AML-193 (cell line): ENCODE measurements at places on chromosomes 13 and 19.
A peak's percentile ranks its signal among the peaks of the same experiment; 100 is the strongest.

DNA sequence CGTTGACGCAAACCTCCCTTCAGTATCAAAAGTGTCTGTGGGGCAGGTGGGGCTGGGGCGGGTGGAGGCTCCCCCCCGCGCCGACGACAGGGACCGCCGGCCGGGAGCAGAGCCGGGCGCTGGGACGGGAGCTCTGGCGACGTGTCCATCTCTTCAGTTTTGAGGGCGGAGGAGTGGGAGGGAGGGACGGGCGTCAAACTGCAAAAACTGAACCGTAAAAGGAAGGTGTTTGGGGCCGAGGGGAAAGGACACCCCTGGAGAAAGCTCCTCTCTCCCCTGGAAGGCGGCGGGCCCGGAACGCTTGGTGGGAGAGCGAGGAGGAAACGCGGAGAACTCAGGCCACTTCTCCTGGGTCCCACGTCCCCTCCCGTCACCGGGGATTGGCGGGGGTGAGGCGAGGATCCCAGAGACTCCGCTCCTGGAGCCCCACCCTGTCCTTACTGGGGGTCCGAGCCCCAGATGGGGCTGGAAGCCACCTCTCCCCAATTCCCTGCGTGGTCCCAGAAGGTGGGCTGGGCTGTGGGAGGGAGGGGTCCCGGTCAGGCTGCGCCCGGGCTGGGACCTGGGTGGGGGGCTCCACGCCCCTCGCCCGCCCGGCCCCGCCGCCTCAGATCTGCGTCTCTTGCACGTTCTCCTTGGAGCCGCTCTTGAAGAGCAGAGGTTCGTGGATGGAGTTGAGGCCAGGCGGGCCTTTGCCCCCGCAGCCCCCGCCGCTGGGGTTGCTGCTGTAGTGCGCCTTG is 3.4 kb upstream of the ASPDH start:
- no peak for DNase-seq

DNA sequence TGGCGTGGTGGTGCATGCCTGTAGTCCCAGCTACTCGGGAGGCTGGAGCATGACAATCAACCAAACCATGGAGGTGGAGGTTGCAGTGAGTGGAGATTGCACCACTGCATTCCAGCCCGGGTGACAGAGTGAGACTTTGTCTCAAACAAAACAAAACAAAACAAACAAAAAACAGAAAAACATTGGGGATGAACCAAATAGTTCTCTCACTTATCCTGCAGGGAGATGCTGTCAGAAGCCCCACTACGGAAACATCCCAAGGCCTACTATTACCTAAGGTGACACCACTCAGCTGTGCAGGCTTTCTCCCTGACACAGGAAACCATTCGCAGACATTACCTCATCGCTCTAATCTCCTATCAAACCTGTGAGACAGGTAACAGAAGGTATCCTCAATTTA is 113.5 kb downstream of the FOXO1 start:
- no peak for DNase-seq

DNA sequence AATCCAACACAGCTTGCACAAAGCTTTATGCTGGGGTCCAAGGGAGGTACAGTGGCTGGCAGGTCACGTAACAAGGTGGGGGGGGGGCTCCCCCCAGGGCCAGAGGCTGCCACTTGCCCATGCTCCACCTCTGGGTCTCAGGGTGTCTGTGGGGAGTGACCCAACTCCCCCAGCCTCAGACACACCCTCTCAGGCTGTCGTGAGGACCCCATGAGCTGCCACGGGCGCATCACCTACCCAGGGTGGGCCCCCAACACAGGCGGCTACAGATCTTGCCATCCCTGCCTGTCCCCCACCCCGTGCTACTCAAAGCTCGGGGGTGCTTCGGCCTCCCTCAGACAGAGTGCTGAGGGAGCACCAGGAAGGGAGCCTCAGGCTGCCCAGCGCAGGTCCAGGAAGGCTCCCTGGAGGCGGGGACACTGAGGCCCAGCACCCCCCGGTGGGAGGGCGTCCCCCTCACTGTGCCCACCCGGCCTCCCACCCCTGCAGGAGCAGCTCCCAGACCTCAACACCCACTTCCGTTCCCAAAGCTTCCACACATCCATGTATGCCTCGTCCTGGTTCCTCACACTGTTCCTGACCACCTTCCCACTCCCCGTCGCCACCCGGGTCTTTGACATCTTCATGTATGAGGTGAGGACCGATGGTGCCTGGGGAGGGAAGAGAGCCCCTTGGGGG is 21.1 kb downstream of the EVI5L start:
- no peak for DNase-seq

- no peak for DNase-seq
Measured at GRCh38 chr13:114259374-114259773, 22.0 kb upstream of the UPF3A start.

DNA sequence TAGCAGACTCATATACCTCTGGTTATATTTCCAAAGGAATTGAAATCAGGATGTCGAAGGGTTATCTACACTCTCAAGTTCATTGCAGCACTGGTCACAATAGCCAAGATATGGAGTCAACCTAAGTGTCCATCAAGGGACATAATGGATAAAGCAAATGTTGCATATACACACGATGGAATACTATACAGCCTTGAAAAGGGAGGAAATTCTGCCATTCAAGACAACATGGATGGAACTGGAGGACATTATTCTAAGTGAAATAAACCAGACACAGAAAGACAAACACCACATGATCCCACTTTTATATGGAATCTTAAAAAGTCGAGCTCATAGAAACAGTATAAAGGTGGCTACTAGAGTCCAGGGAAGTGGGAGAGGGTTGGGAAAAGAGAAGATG is 13.6 kb upstream of the ERCC1 start:
- DNase-seq = no peak

DNA sequence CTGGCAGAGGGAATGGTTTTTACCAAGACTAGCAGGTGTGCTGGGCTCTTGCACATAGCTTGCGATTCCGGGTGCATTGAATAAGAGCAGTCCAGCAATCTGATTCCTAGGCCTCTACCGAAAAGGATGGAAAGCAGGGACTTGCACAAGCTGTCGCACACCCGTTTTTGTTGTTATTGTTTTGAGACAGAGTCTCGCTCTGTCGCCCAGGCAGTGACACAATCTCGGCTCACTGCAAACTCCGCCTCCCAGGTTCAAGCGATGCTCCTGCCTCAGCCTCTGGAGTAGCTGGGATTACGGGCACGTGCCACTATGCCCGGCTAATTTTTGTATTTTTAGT is 5.5 kb downstream of the EBI3 start:
- DNase-seq = no peak

DNA sequence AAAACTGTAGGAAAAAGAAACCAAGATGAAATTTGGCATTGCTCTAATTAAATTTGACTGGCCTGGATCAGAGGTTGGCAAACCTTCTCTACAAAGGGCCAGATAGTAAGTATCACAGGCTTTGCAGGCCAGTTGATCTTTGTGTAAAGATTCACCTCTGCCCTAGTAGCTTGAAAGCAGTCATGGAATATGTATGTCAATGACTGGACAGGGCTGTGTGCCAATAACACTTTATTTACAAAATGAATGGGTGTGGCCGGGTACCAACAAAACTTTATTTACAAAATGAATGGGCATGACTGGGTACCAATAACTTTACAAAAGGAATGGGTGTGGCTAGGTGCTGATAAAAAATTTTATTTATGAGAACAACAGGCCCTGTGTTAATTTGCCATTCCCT is 20.0 kb downstream of the SIN3B start:
- DNase-seq = no peak

DNA sequence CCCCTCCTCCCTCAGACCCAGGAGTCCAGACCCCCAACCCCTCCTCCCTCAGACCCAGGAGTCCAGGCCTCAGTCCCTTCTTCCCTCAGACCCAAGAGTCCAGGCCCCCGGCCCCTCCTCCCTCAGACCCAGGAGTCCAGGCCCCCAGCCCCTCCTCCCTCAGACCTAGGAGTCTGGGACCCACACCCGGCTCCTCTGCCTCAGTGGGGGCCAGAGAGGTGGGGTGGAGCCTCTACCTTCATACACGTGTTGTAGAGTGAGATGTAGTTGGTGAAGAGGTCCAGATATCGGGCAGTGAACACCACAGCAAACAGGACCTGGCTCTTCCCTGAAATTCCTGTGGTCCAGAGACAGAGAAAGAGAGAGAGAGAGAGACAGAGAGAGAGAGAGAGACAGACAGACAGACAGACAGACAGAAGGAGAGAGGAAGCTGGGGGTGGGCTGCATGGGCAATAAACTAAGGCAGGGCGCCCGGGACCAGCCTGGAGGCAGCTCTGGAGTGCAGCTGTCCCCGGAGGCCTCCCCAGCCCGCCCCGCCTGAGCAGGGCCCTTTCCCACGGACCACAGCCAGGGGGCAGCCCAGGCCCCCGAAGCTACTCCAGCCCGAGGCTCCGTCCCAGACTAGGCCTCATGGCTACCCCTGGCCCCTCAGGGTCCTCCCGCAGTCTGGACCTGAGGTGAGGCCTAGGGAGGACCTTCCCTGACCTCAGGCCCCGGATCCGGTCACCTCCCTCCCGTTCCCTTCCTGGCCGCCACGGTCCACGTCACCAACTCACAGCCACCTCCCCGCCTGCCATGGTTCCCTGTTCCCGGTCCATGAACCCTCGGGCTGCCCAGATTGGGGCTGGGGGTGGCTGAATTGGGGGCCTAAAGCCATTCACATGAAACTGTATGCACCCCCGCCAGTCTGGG is 907 bp downstream of the KDELR1 start:
- DNase-seq = peak; percentile 37

DNA sequence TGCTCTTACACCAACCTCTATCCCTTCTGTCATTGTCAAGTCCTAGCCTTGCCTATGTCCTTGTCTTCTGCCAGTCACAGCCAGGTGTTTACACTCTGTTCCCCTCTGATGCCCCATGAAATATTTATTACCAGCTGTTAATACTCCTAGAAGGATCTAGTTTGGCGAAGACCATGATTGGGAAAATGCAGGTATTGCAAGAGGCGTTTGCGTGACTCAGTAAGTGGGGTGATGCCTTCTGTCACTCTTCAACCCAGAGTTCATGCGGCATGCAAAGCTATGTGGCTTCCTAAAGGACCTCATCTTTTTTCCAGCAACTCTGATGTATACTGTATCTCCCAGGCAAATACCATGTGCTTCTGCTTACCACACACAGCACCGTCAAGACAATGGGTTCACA is 81.8 kb upstream of the GJB6 start:
- no peak for DNase-seq

DNA sequence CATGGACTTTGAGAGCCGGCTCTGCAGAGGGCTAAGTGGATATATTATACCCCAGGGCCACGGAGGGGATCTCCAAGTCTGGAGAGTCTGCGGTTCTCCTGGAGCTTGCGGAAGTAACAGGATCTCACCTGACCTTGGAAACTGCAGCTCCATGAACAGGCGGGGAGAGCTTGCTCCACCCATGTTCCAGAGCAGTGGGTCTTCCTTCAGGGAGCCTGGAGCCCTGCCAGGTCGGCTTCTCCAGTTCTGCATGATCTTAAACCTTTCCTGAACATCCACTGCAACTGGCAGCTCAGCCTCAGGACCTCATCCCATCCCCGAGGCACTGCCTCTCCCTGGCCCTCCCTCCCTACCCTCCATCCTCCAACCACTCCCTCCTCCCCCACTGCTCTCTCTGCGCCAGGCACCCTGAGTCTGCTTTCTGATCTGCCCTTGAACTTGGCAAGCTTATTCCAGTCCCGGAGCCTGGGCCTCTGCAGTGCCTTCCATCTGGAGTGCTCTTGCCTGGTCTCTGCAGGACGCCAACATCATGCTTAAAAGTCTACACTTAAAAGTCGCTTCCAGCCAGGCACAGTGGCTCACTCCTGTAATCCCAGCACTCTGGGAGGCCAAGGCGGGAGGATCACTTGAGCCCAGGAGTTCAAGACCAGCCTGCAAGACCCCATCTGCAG is 13.2 kb downstream of the ATCAY start:
- DNase-seq = no peak

DNA sequence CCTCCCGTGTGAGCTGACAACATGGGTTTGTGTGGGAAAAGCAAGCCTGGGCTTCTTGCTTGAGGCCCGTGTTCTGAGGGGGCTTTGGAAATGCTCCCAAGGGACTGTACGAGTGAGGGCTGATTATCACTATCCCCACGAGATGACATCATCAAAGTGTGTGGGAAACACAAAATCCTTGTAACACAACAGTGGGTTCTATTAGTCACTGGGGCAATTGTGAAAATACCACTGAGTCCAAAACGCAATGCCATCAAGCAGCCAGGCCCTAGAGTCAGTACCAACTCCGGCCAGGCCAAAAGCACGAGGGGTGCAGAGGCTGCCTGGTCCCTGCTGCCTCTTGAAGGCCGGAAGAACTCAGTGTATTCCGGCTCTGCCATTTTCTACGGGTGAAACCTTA is 29.6 kb downstream of the CAPS start:
- no peak for DNase-seq

- DNase-seq = no peak
Measured at GRCh38 chr13:32087955-32088747, 56.6 kb downstream of the FRY start.

DNA sequence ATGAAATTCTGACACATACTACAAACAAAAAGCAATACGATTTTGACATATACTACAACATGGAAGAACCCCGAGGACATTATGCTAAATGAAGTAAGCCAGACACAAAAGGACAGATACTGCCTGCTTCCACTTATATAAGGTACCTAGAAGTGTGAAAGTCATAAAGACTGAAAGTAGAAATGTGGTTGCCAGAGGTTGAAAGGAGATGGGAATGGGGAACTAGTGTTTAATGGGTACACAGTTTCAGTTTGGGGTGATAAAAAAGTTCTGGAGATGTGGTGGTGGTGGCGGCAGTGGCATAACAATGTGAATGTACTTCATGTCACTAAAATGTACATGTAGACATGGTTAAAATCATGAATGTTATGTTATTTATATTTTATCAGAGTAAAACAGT is 12.1 kb upstream of the NDFIP2 start:
- DNase-seq = no peak

- peak; percentile 20 for DNase-seq
Measured at GRCh38 chr13:45120967-45121831, 889 bp downstream of the GTF2F2 start.

GRCh38 chr19:46492841-46493235 is 2.8 kb downstream of the PNMA8B start:
- no peak for DNase-seq

- no peak for DNase-seq
Measured at GRCh38 chr19:8004723-8005513, 523 bp downstream of the ELAVL1 start.

GRCh38 chr13:113186061-113186900 is 22.2 kb downstream of the PCID2 start:
- no peak for DNase-seq

DNA sequence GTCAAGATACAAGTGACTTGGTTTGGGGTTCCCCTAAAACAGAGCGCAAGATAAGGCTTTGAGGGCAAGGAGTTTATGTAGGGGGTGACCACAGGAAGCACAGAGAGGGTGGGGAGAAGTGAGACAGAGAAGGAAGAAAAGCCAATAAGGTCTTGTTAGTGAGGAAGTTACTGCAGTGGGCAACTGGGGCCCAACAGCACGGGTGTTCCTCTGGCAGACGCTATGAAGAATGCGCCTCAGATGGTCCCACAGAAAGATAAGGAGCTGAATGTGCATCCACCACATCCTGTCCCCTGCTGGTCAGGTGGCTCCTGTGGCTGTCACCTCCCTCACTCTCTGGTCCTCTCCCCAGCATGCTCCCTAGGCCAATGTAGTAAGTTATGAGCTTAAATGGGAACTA is 333.5 kb downstream of the TSHZ3 start:
- no peak for DNase-seq

- no peak for DNase-seq
Measured at GRCh38 chr19:34838248-34838647, 65.2 kb upstream of the ZNF599 start.
